ENCODE measurements at places on chromosomes 16 and 17. TPM values are rescaled to one million over a fixed set of nuclear protein-coding genes. Genes with fewer than 3 reads are reported as not detected.

The PNPO gene
- total RNA-seq, result 38.3 TPM

The ZG16 gene
- not detected for total RNA-seq

The UNK gene
- 15.3 TPM for total RNA-seq

- peak; percentile 64 for DNase-seq
Observed at GRCh38 chr16:2838928-2839327, 8.8 kb downstream of the ZG16B start.

GRCh38 chr16:66651965-66652364, 44.6 kb downstream of the CMTM4 start:
- no peak for DNase-seq

- DNase-seq, result no peak
Observed at GRCh38 chr16:56401482-56401881, 23.9 kb downstream of the AMFR start.

GRCh38 chr17:64354396-64354795, 36.3 kb downstream of the PECAM1 start:
- no peak for DNase-seq

DNA sequence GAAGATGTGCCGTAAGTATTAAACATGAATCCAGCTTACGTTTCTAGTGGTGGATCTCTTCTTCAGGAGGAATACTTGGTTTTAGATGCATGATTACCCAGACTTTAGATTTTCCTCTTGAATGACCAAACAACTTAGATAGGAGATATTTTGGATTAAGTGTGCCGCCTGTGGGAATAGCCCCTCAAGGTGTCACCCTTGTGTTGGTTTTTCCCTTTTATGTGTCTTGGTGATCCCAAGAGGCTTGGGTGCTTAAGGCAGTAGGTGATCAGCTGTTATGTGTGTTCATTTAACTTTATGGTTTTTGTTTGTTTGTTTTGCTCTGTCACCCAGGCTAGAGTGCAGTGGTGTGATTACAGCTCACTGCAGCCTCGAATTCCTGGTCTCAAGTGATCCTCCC, 115.1 kb downstream of the PPM1E start:
- DNase-seq, result no peak

DNA sequence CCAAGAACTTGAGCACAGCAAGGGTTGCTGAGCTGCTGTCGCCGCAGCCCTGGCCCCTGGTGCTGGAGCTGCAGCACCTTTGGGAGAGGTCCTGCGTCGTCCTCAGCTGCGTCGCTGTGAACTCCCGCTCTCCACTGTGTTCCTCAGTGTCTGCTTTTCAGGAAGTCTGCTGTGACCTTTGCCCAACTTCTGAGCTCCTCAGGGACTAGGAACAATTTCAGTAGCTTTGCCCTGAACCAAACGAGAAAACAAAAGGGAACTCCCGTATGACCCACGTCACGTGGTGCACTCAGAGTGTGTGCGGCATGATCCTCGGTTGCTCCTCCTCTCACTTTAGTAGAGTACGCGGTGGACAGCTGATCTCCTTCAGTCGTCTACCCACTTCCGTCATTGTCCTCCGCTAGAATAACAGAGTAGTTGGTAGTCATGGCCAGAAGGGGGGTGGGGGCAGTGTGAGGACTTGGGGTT, 44.2 kb downstream of the WDR45B start:
- no peak for DNase-seq

- peak; percentile 45 for DNase-seq
Observed at GRCh38 chr16:4319454-4320421, 3.9 kb downstream of the GLIS2 start.

DNA sequence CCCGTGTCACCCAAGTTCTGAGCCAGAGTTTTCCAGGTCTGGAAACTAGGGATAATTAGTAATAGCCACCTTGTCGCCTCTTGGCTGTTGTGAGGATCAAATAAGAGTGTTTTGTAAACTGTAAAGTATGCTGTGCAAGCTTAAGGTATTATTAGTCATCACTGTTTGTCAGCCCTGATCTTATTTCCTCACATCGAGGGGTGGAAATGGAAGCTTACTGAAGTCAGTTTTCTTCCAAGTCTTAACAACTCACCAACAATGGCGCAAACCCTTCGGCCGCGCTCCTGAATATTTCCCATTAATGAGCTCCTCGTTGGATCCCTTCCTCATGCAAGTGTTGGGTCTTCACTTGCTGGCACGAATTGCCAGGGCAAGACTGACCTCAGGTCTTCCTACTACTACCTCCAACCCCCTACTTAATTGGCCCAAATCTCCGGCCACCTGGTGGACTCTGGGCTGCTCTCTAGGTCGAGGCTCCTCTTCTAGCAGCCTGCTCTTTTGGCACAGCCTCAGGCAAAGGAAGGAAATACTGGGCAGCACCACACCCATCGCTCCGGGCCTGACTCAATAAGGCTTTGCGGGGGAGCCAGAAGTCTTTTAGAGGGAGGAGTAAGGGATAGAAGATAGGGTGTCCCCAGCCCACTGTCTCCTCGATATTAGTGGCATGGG, 885 bp upstream of the SLC35B1 start:
- no peak for DNase-seq

Measured in activated naive CD4-positive, alpha-beta T cell treated with anti-CD3 and anti-CD28 coated beads, Interleukin-2, amount 50 U/mL, for 72 hours (primary cell).